CD4-positive, alpha-beta T cell treated with Interleukin-15 for 1 hour (primary cell): ENCODE measurements at places on chromosomes 3 and 15.

- no peak for DNase-seq
Measured at GRCh38 chr3:133159498-133160475, 121.6 kb downstream of the TMEM108 start.

DNA sequence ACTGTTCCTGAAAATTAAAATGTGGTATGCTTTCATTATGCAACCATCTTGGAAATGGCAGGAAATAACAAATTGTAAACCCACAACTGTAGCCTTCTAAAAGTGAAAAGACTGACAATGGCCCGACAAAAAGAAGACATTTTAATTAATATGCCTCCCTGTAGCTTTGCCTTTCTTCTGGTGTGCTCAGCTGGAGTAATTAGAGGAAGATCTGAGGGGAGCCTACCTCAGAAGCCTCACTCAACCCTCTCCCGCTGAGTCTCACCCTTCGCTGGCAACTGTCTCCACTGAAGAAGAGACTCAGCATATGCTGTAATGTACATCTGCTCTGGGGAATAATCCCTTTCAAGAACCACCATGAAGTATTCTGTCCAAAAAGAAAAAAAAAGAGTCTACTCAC, 104.7 kb upstream of the SETMAR start:
- no peak for DNase-seq

- DNase-seq, result no peak
Measured at GRCh38 chr15:66413579-66413978, 26.9 kb downstream of the MAP2K1 start.

DNA sequence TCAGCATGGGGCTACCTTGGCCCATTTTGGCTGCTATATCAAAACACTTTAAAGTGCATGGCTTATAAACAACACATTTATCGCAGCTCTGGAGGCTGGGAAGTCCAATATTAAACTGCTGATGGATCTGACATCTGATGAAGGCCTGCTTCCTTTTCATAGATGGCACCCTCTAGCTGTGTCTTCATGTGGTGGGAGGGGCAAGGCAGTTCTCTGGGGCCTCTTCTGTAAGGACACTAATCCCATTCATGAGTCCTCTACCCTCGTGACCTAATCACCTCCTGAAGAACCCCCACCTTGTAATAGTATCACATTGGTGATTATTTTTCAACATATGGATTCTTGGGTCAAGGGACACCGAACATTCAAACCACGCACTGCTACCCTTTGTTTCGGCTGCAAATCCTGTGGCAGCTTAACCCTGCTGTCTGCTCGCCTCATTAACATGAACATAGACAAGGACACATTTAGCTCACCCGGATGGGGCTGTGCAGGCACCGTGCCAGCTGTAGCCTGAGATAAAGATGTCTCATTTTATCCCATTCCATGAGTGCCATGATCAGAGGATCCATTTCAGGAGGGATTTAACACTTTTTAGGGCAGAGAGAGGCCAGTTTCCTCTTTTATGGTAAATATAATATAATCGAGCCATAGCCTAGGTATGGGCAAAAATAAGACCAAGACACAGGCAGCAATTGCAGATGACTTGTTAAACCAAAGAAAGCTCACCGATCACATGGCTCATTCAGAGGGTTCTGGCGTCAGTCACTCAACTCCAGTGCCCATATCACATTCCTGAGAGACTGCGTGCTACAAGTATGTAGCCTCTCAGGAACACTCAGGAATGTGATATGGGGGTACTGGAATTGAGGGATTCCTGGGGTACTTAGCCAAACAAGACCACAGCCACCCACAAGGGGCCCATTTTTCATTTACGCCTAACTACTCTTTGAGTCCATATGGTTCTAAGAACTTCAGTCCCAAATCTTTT, 251.1 kb upstream of the ST8SIA2 start:
- DNase-seq, result no peak

GRCh38 chr15:40782609-40783227, 12.9 kb downstream of the C15orf62 start:
- peak; percentile 77 for DNase-seq

DNA sequence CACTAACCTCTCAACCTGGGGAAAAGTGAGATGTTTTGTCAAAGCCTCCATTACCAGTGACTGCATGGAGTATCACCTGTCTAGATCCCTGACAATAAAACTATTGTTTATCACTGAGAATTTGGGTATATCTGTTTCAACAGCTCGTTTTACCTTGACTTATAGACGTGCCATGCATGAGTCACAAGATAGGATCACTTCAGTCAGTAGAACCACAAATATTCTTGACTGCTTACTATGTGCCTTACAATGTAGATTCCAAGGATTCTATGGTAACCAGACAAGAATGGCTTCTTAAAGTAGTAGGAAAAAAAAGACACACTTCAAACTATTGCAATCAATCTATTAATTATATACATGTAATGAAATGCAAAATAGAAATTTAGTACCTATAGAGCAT, 55.7 kb upstream of the GRM7 start:
- no peak for DNase-seq

DNA sequence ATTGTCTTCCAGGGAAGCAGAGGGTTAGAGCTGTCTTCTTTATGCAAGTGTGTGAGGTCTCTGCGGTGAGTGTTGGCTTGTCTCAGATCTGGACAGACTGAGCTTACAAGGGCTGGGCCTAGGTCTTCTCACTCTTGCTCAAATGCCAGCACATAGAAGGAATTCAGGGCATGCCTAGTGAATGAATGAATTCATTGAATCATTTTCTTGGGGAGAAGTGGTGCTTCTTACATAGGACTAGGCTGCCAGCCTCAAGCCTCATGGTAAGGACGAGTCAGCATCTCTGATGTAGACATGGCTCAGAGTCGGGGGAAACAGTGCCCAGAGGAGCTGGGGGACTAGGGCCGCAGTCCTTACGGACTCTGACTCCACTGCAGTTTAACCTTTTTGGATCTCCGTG, 17.2 kb downstream of the MKRN2 start:
- no peak for DNase-seq

DNA sequence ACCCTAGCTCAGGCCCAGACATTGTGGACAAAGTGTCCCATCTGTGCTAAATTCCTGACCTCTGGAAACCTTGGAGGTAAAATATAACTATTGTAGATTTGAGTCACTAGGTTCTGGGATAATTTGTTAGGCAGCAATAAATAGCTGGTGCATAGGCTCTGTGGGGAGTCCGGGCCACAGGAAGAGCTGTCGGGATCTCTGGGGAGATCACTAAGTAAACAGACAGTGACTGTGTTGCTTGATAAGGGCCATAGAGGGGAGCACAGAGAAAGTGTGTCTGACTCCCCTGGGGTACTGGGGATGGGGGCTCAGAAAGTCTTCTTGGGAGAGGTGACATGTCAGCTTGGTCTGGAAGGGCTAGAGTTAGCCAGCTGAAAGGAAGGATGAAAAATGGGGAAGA, 37.7 kb upstream of the MRPS22 start:
- no peak for DNase-seq

DNA sequence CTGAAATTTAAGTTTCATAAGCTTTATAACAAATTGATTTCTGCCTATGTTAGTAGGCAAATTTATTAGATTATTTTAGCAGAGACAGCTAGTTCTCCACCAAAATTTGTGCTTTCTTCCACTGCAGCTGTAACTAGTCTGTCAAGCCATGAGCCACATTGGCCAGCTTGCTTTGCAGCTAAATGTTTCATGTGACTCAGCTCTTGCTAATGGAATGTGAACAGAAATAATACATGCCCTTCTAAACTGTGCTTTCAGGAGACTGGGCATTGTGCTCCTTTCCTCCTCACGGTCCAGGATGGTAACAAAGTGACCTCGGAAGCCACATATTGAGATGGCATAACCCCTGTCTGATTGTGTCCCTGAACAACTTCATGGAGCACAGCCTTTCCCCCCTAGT, 51.3 kb upstream of the KPNA4 start:
- no peak for DNase-seq

DNA sequence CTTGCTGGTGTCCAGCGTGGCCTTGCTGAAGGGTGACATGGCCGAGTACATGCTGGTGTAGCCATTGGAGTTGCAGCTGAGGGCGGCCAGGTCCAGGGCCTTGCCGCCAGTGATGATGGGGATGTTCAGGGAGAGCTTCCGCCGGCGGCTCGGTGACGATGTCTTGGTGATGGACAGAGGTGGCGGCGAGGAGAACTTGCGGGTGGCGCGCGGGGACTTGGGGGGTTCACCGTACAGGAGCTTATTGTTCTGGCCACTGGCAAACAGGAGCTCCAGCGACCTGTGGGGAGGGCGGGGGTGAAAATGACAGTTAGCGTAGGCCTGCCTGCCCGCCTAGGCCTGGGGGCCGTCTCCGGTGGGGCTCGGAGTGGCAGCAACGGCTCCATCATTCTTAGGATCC, 59.0 kb upstream of the CTSH start:
- DNase-seq, result no peak

DNA sequence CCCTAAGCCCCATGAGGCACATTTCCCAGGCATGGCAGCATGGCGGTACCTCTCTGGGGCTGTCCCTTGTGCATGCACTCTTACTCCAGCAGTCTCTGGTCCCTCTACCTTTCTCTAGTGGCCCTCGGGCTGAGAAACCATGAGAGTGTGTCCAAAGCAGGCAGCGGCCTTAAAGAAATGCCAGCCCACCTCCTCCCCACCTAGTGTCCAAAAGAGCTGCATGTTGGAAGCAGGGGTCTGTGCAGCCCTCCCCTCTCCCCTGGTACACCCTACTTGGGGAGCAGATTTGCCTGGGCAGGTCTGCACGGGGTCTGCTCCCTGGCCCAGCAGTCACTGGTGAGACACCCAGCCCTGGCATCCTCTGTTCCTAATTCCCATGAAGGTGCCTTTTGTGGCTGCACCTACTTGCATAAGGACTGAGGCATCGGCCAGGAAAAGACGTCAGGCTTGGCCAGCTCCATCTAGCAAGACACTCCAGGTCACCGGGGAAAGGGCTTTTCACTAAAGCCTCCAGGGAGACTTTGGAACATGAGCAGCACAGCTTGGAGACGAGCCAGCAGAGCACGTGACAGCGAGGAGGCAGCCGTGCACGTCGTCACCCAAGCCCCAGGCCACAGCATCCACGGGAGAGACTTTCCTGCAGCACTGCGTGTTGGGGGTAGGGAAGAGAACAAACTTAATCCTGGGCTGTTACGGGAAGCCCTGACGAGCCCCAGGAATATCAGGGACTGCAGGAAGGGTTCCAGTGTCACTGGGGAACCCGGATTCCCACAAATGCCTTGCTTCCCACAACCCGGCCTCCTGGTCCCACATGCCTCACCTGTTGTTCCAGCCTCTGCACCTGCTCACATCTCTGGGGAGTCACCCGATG, 38.8 kb downstream of the TM2D3 start:
- DNase-seq, result no peak

DNA sequence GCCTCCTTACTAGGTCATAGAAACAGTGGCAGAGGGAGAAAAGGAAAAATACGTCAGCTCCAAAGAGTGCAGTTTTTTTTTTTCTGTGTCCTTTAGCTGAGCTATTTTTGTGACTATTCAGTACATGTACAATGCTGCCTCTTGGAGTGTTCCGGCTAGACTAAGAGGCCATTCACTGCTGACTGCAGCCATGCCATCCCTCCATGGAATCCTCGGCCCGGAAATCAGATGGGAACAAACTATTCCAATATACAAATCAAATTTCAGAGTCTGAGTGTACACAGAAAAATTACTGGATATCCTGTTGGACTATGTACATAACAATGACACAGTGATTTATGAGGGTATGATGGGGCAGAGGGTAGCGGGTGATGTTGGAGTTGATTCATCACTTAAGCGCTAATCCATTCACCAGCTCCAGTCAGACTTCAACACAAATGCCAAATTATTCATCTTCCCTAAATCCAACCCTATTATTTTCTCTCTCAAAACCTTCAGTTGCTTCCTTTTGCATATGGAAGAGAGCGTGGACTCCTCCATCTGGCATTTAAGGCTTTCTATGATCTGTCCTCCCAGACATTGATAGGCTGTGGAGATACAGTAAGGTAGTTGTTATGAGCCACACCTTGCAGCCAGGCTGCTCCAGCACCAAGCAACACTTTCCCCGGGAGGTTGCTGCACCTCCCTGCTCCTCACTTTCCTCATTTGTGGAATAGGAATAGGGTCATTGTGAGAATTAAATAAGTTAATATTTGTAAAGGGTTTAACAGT, 109.1 kb downstream of the LPP start:
- no peak for DNase-seq

DNA sequence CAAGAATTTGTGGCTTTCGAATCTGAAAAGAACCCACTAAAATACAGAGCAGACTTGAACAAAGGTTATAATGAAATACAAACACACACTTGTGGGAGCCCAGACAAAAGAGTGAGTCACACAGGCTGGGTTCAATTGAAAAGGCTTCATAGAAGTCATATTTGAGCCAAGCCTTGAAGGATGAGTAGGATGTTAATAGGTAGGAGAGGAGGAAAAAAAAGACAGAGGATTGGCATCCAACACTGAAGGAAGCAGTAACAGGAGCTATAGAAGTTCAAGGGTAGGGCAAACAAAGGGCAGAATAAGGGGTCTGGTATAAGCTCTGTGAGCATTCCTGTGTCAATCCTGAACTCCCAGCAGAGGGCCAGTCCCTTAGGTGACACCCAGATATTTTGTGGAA, 325.4 kb downstream of the FOXP1 start:
- DNase-seq, result no peak
